Nephron progenitor cell (in vitro differentiated cells): ENCODE measurements at places on chromosomes 5 and 9.

GRCh38 chr9:107929443-107929842 is 439.9 kb upstream of the KLF4 start:
- DNase-seq: no peak

GRCh38 chr5:38342261-38342660 is 83.9 kb downstream of the EGFLAM start:
- DNase-seq: no peak

GRCh38 chr5:59420596-59420995 is 472.9 kb downstream of the PDE4D start:
- no peak for DNase-seq

DNA sequence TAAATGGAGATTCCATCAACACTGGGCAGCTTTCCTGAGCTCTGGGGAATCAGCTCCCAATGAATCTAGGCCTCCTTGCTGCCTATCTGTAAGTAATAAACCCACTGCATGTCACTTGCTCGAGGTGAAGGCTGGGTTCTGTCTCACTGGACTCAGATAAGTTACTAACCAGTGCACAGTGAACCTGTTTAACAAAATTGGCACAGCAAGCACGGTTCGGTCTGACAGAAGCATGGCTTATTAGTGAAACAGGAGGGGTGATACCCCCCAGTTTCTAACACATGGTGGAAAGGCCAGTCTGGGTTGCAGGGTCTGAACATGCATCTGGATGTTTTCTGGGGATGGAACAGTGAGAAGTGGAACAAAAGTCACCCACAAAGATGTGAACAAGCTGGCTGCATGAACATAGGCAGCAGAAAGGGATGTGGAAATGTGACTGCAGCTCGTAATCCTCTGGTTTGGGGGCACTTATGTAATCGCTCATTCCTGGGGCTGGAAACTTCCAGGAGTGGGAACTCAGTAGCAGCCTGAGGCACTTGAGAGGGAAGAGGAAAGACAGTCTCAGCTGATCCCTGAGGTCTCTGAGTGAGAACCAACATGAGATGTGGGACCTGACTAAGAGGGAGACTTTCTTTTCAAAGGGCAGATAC is 37.7 kb downstream of the UGT3A2 start:
- no peak for DNase-seq

DNA sequence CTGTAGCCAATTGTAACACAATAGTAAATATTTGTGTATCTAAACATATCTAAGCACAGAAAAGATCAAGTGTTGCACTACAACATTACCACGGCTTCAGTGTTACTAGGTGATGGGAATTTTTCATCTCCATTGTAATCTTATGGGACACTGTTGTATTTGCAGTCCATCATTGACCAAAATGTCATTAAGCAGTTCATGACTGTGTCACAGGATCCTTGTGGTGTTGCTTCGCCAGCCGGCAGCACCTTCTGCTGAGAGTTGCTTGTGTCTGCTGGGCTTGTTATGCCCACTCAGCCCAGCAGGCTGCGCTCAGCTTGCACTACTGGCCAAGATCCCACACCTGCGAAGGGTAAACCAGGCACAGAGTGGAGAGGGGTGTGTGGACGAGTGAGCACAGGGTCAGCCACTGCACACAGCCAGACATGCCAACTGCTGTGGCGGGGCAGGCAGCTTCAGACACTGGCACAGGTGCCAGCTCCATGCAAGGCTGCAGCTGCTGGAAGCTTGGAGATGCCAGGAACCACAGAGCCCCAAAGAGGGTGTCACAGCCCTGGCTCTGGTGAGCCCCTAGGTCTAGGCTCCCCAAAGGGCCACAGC is 273.7 kb downstream of the CETN3 start:
- DNase-seq: peak; percentile 35

DNA sequence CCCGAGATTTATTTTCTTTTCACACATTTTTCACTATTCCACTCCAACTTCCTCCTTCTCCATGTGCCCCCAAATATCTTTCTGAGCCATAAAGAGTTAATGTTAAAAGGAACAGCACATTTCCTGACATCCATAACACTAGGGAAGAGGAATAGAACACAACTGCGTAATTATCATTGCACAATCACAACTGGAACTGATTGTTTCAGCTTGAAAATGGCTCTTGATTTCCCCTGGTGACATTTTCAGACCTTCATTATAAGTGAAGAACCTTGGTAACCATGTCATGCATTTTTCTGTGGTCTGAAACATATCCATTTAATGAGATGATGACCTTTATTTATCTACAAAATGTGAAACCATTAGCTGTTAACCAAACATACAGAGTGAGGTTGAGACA is 82.4 kb downstream of the PCSK1 start:
- DNase-seq: no peak

- DNase-seq: no peak
Observed at GRCh38 chr5:53422539-53422938, 57.9 kb upstream of the FST start.

DNA sequence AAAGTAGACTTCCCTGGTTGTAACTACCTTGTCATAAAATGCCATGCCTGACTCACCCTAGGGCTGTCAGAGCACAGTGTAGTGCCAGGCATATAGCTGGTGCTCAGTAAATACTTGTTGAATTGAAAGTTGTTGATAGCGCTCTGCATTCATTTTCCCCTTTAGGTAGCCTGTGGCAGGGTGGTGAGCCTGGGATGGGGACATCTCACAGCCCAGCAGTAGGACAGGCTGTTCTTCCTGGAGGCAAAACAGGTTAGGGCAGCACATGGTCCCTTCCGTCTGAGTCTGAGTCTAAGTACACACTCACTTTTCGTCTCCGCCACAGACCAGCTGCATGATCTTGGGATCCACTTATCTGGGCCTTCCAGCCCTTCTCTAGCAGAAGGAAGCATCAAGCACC is 401.9 kb downstream of the ZSWIM6 start:
- DNase-seq: no peak

DNA sequence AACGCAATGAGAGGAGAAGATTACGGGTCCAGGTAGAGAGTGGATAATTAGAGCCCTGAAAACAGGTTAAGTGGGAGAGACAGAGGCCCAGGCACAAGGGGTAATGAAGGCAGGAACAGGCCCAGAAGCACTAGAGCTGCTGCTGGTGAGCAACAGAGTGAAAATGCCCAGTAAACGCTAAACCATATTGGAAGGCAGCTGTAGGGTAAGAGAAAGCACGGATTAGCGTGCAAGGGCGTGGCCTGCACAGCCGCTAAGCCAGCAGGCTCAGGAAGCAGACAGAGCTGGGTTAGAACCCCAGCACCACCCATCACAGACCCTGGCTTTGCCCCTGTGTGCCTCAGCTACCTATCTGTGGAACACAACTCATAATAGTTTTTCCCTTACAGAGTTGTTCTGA is 93.2 kb downstream of the PAX5 start:
- no peak for DNase-seq

DNA sequence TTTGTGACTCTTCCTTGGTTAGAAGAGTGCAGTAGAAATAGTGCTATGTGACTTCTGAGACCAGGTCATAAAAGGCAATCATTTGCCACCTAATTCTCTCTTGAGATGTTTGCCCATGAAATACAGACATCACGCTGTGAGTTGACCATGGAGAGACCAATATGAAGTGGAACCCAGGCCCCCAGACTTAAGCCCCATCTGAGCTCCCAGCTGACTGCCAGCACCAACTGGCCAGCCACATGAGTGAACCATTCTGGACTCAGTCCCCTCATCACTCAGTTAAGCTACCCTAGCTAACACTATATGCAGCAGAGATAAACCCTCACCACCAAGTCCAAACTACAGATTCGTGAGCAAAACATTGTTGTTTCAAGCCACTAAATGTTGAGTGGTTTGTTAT is 60.7 kb upstream of the NIPBL start:
- no peak for DNase-seq

DNA sequence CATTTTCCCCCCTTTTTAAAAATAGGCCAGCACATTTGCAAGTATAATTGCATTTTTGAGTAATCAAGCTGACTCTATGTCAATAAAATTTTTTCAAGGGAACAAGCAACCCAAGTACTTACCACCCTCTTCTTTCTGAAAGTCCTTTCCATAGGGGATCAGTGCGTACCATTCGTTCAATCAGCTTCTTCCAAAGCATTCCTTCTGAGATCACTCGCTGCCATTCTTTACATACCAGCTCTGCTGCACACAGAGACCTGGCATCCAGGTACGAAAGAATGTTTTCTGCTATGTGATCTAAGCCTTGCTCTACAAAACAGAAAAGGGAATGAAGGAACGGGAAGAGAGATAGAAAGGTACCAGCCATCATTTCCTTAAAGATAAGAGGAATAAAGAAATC is 106.6 kb downstream of the FBXW11 start:
- DNase-seq: no peak

DNA sequence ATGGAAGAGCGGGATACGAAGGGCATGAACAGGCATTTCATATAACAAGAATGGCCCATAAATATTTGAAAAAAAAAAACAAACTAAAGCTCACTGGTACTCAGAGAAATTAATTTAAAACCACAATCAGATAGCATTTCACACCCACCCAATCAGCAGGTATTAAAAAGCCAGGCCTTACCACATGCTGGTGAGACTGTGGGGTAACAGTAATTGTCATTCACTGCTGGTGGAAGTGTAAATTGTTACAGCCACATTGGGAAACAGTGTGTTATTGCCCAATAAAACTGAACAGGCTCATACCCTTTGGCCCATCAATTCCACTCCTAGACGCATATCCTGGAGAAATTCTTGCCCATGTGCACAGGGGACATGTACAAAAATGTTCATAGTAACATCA is 66.0 kb downstream of the PLAC8L1 start:
- no peak for DNase-seq

- no peak for DNase-seq
Observed at GRCh38 chr5:134582941-134583340, 49.7 kb downstream of the SAR1B start.

- peak; percentile 68 for DNase-seq
Observed at GRCh38 chr9:17744786-17745185, 165.9 kb downstream of the SH3GL2 start.

DNA sequence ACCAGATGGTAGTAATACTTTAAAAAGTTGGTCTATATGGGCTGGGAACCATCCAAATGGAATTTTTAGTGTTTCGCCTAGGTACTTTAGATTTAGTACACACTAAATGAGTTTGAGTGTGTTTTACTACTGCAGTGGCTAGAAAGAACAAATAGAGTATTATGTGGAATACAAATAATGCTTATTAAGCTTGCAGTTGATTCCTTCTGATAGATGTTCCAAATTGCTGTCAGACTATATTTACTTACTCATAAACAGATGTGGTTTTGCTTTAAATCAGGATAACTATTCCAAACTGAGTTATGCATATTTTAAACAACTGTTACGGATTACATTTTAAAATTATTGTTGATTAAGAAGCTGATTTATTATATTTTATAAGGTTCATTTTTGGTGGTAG is 103.3 kb downstream of the ZSWIM6 start:
- DNase-seq: no peak

- DNase-seq: no peak
Observed at GRCh38 chr5:168833936-168834335, 254.8 kb upstream of the PANK3 start.

- no peak for DNase-seq
Observed at GRCh38 chr9:82988488-82988887, 74.5 kb downstream of the RASEF start.
